ENCODE measurements at places on chromosomes 11 and 22.

DNA sequence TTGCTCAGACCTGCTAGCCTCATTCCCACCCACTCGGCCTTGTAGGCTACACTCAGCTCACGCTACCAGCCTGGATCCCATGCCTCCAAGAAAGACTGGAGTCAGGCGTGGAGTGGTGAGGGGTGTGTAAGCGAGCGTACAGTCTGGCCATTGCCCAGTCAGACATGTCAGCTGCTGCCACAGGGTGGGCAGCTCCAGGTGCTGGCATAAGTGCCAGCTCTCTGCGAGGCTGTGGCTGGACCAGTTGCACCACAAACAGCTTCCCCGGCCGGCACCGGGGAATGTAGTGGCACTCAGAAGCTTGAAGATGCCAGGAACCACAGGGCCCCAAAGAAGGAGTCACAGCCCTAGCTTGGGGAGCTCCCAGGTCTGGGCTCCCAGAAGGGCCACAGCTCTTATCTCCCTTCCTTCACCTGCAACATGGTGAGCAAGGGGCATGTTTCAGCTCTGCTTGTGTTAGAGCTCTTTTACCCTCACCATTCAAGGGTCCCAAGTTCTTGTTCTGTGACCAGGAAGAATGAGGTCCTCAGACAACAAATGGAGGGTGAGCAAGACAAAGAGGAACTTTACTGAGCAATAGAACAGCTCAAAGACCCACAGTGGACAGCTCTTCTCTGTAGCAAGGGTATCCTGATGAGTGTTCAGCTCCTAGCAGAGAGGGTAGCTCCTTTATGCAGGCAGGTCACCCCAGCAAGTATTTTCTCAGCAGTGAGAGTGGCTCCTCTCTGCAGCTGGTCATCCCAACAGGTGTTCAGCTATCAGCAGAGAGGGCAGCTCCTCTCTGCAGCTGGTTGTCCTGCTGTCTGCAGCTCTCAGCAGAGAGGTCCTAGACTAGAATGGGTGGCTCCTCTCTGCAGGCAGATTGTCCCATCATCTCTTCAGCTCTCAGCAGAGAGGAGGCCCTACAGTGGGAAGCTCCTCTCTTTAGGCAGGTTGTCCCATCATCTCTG lies 6.0 kb downstream of the SBF2 start:
- DNase-seq, result no peak

GRCh38 chr11:14275076-14275475 lies 83.9 kb downstream of the RRAS2 start:
- DNase-seq, result no peak

GRCh38 chr11:35035894-35036408 lies 103.0 kb upstream of the CD44 start:
- peak; percentile 20 for DNase-seq

DNA sequence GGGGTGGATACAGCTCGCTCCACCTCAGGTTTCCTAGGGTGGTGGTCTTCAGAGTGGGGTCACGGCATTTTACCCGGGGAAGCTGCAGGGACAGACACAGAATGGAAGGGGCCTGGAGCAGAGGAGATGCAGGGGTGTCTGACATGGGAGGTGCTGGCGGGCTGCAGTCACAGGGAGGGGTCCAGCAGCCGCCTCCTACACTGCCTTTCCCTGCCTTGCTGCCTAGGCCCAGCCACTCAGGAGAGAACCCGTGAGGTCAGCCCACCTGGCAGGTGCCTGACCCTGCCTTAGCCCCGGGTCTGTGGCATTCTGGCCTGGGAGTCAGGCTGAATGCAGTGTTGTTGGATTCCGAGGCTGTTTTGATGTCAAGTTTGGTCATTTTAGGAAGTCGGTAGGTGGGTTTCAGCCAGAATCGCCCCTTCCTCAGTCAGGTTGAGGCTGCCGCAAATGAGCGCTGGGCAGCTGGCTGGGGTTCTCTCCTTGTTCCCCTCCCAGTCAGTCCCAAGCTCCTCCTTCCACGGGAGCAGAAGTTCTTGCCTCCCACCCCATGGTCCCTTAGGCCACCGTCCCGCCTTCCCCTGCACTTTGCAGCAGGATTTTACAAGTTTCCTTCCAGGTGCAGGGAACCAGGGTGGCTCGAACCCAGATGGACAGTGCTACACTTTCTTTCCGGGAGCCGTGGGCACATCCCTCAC lies 294.5 kb downstream of the TBC1D22A start:
- no peak for DNase-seq

GRCh38 chr22:45097061-45097460 lies 66.7 kb upstream of the NUP50 start:
- DNase-seq, result no peak

- DNase-seq, result no peak
Measured at GRCh38 chr11:133530501-133530835, 1.8 kb downstream of the OPCML start.

DNA sequence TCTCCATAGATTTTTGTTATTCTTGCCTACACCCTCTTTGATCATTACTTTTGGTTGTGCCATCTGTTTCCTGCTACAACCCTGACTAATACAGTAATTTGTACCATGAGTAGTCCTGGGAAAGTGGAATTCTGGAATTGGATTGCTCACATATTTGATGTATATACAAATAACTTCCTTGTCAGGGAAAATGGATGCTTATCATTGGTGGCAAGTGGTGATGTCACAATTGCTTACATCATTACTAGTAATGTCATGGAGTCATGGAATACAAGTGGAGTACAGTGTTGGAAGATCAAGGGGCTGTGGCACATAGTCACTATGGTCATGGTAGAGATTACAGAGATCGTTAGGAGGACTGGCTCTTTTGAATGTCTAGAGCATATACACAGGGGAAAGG lies 24.4 kb downstream of the AASDHPPT start:
- DNase-seq, result no peak

DNA sequence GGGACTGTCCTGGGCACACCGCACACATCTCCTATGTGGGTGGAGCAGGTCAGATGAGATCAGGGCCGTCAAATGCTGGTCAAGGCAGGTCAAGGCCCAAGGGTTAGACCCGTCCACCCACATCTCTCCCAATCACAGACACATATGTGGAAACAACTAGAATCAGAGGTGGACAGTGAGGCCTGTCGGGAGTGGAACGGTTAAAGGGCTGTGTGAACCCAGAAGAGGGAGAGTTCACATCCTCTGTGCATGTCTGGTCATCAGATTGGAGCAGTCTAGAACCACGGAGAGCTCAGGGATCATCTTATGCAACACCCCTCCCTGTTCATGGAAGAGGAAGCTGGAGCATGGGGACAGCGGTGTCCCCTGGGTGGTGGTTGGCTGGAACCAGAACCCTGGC lies 5.9 kb downstream of the ARL2 start:
- no peak for DNase-seq

DNA sequence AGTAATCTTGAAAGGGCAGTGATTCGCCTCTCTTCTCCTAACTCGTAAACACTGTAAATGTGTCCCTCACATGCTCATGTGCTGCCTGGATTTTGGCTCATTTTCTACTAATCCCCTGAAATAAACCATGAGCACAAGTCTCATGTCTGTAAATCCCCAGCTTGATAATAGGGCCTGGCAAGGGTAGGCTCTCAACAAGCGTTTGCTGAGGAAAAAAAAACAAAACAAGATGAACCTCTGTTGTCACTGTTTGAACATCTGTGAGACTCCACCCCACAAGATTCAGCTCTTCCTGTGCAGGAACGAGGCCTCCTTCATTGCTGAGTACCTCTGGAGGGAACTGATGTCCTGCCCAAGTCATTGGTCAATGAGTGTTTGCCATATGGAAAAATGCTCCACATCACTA lies 4.5 kb upstream of the CYB5R2 start:
- peak; percentile 46 for DNase-seq

DNA sequence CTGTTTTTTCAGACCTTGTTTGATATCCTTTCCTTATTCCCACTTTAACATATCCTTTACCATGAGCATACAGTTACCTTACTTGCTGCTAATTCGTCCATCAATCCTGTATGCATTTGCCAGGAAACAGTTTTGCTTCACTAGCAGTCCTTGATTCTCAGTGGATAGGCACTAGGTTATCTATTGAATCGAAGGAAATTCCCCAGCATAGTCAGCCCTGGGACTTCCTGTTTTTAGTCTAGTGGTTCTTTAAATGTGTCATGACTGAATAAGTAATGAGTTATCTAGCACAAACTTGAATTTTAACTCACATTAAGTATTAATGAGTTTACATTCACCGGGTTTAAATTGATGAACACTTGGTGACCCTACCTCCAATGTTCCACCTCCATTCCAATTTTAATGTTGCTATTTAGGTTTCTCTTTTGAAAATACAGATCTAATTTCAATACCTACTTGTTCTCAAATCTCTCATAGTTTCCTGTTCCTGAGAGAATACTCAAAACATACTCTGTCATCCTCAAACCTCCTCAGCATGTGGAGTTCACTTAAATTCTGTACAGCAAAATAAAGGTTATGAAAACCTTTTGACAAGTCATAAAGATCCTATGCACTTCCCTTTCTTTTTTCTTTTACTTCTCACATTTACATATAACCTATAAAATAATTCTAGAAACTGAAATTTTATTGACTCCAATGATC lies 1375.1 kb upstream of the TENM4 start:
- DNase-seq, result no peak

DNA sequence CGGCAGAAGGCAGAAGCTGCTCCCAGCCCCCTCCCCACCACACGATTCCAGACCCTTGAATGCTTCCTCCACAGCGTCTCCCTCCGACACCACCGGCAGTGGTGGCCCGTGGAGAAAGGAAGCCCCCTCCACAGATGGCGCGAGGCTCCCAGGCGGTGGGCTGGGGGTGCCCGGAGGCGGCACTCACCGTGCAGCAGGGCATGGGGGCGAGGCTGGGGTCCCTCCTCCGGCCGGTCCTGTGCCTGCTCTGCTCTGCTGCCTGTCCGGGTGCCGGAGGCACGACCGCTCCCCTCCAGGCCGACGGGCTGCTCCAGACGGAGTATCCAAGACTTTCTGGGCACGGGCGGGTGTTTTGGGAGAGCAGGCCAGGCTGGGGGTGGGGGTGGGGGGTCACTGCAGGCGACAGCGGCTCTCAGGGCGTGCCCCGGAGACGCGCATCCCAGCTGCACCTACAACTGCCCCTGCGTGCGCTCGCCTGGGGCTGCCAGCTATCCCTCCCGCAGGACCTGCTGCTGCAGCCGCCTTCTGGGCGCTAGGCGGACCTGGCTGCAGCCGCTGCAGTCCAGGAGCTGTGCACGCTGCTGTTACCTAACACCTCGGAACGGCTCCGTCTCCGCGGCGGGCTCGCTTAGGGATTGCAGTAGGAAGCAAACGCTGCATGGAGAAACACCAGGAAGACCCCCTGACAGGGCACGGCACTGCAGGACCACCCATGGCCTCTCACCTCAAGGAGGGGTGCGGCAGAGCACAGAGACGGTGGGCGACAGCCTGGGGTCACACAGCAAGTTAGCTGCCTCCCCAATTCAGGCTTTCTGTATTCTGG lies 15.2 kb downstream of the MRGPRG start:
- no peak for DNase-seq

DNA sequence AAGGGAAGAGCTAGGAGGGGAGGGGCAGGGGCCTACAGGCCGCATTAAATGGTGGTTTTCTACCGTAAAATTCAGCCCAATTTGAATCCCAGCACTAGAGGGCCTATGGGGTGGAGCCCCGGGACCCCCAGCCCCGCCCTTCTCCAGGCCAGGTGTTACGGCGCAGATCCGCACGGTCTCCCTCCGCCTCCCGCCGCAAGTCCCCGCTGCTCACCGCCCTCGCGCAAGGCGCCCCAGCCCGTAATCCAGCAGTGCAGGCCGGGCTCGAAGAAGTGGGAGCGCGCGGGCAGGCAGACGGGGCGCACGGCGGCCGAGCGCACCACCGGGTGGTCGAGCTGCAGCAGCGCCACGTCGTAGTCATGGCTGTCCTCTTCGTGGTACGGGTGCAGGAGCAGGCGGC lies 17.3 kb downstream of the KCTD17 start:
- no peak for DNase-seq

DNA sequence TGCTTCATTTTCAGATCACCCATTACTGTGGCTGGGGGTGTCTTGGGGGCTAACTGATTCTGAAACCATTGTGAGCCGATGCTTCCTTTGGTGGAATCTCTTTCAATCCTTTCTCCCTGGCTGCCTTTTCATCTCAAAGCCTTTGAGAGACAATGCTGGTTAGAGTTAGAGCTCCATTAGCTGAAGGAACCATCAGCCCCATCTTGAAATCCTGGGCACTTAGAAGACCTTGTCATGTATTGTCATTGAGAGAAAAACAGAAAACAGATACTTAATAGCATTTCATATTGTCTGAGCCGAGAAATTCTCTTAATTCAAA lies 6.7 kb downstream of the TEAD1 start:
- DNase-seq, result no peak

DNA sequence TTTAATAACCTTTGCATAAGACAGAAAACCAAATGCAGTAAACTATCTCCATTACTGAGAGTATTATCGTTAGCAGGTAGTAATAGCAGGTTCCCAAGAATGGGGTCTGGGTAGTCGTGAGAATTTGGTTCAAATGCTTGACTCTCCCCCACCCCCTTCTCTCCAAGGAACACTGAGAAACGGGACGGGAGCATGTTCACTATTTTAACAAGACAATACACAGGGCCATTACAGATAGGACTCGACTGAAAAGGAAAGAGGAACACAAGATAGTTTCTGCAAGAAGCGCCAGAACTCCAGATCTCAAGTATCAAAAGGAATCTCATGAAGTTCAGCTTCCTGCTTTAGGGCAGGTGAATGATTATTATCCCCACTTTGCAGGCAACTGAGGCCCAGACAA lies 27.0 kb downstream of the KMT5B start:
- DNase-seq, result no peak

- DNase-seq, result no peak
Measured at GRCh38 chr11:1845095-1845429, 6.3 kb downstream of the TNNI2 start.

- no peak for DNase-seq
Measured at GRCh38 chr11:35477901-35478300, 47.5 kb downstream of the PAMR1 start.

GRCh38 chr11:127103586-127104388 lies 103.2 kb upstream of the KIRREL3 start:
- no peak for DNase-seq

DNA sequence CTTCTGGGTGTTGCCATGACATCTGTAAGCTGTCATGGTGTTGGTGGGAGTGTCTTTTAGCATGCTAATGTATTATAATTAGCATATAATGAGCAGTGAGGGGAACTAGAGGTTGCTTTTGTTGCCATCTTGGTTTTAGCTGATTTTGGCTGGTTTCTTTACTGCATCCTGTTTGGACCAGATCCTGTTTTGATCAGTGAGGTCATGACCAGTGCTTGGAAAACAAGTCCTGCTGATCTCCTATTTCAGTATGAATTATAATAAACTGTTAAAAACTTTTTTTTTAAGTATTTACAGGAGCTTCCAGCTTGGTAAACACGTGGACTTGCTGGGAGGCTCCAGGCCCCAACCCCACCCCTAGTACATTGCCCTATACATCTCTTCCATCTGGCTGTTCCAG lies 30.5 kb upstream of the P4HA3 start:
- DNase-seq, result no peak

DNA sequence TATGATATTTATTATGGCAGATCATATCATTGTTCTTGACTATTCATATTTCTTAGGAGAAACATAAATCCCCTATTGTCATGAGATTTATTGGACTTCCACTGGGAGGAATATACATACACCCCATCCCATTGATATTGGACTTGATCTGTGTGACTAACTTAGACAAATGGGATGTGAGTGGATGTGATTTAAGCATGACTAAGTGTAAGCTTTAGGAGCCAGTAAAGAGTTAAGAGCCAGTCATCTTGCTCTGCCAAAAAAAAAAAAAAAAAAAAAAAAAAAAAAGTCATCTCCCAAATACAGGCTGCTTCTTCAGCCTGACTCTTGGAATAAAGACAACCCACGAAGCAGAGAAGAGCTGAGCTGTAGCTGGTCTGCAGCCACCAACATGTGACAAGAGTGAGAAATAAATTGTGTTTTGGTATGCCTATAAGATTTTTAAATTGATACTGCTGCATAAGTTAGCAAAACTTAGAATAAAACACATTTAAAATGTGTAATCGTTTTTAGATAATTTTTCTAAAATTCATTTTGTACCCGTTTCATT lies 595.0 kb upstream of the LRRC4C start:
- peak; percentile 21 for DNase-seq
